ENCODE measurements at places on chromosomes 11 and 22.

- DNase-seq: no peak
Observed at GRCh38 chr22:47161631-47162030, 399.2 kb downstream of the TBC1D22A start.

- no peak for DNase-seq
Observed at GRCh38 chr22:29454276-29454675, 15.9 kb downstream of the RFPL1 start.

DNA sequence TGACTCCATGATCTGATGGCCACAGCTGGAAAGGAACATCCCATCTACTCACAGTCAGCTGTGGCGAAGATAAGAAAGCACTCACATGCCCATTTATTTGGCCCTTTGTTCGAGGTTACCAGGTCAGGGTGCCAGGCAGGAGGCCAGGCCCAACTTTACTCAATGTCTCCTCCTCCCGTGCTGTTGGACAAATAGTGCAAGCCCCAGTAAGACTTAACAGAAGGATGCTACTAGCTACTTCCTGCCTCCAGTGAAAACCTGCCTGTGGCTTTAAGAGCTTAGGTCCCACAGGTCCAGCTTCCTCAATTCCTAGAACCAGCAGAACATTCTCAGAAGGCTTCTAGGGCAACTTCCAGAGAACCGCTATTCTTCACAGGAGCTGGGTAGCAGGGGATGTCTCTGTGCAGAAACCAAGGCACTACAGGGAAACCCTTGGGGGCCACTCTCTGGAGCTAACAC is 12.9 kb upstream of the CRY2 start:
- DNase-seq: no peak

GRCh38 chr11:108497317-108498045 is 703 bp downstream of the POGLUT3 start:
- DNase-seq: peak; percentile 77

GRCh38 chr22:25536589-25536988 is 27.9 kb upstream of the GRK3 start:
- no peak for DNase-seq

DNA sequence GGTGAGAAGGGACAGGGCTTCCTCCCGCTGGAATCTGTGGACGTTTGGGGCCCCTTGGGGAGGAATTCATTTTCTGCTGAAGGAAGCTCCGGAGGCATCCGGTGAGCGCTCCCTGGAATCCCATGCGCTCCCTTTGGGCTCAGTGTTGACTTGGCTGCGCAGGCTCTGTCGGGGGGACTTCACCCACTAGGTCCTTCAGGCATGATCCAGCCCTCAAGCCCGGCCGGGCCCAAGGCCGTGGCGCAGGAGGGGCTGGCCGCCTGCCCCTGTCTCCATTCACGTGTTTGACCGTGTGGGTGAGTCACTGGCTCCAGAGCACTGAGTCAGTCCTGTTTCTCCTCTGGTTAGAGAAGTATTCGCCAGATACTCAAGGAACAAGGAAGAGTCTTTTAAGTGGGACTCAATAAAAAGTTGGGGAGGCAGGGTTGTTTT is 1.4 kb downstream of the CTTN start:
- DNase-seq: no peak

DNA sequence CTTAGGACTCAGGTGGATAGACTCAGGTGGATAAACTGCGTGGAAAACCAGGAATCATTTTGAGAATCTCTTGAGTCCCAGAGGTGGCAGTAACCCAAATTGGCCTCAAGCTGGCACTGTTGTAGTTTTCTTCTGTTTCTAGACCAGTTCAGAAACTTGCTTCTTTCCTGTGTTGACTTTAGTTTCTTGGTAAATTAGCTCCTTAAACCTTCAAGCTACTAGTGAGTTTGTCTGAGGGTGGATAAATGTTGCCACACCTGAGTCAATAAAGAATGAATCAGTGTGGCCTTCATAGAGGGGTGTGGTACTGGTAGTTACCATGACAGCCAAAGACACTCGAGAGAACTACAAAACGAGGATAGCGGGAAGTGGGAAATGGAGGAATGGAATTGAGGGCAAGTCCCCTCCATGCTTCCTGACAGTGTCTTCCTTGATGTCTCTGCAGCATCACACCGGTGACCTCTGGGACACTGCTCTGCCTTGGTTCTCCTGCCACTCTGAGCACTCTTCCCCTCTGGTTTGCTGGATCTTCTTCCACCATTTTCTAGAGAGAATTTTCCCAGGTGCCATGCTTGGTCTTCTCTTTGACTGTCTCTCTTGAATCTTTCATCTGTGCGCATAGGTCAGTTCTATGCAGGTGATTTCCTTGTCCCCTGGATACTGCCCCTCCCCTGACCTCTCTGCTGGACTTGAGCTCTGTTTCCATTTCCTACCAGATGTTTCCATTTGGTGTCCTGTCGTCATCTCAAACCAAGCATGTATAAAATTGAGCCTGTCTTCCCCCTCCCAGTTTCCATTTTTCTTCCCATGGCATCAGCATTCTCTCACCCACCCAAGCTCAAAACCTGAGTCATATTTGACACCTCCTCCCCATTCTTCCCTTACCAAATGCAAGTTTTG is 7.2 kb downstream of the POLD4 start:
- DNase-seq: no peak

DNA sequence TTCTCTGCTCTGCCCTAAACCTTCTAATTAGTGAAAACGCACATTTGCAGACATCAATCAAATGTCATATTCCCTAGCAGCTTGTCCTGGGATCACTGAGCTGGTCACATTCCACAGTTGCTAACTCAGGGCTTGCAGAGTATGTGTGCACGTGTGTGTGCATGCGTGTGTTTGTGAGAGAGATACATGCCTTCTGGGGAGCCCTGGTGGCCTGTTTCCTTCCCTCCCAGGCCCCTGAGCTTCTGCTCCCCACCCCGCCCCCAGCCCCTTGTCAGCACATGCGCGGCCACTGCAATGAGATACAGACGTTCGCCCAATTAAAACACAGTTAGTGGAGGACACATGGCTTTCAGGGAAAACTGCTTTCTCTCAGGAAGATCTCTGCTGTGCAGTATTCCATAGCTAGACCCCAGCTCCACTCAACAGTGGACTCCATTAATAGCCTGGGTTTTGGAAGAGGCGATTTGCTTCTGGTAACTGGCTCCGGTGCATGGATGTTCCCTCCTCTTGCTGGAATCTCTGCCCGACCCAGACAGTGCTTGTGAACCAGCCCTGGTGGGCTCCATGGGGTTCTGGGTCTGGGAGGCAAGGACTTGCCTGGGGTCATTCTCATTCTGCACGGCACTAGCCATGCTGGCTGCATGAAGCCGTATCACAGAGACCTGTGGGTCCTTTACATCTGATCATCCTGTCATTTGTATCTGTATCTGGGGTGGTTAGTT is 17.7 kb downstream of the LRP5 start:
- DNase-seq: no peak

DNA sequence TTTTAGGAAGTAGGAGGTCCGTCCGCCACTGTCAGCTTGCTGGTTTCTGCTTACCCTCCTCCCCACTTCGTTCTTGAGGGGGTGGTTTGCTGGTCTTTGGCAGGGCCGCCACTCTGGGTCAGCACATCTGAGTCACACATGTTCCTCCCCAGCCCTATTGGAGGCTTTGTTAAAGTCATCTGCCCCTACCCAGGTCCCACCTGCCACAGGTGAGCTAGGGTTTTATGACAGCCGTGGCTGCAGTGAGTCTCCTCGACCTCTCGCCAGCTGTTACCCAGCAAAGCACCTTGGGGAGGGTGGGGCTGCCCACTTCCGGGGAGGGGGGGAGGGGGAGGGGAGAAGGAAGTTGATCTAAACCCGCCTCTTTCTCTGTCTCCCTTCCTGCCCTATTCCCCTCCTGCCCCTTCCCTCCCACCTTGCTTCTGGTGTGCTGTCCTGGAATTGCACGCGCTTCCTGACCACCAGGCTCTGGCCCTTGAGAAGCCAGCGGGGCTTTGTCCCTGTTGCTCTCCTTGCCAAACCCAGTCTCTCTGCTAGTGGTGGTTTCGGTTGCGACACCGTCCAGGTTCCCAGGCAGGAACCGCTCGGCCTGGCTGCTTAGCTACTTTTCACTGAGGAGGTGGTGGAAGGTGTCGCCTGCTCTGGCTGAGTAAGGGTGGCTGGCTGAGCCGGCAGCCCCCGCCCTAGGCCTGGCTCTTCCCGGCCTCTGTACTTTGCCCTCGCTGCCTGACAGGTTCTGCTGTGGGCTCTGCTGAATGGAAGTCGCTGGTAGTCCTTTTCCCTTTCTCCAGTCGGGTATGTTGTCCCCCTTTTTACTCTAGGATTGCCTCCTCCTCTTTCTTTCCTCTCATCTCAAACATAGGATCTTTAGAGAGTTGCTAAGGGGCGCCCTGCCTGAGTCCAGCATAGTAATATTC is 28.5 kb downstream of the RCOR2 start:
- DNase-seq: peak; percentile 71

DNA sequence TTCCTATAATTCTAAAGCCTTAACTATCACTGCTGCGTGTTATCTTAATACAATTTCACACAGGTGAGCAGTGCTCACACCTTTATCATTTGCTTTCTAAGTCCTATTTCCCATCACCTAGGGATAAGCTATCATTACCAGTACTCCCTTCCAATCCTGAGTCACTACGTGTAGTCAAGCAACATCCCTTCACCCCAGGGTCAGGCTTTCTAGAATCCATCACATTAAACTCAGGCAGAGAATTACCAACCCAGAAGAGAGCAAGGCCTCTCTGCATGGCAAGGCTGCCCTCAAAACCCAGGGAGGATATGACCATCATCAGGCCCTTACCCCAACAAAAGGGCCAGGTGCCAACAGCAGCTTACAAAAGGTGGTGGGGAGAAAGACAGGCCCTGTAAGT is 9.8 kb downstream of the PACSIN2 start:
- no peak for DNase-seq

- peak; percentile 54 for DNase-seq
Observed at GRCh38 chr11:78039919-78040671, 17.0 kb upstream of the KCTD14 start.

DNA sequence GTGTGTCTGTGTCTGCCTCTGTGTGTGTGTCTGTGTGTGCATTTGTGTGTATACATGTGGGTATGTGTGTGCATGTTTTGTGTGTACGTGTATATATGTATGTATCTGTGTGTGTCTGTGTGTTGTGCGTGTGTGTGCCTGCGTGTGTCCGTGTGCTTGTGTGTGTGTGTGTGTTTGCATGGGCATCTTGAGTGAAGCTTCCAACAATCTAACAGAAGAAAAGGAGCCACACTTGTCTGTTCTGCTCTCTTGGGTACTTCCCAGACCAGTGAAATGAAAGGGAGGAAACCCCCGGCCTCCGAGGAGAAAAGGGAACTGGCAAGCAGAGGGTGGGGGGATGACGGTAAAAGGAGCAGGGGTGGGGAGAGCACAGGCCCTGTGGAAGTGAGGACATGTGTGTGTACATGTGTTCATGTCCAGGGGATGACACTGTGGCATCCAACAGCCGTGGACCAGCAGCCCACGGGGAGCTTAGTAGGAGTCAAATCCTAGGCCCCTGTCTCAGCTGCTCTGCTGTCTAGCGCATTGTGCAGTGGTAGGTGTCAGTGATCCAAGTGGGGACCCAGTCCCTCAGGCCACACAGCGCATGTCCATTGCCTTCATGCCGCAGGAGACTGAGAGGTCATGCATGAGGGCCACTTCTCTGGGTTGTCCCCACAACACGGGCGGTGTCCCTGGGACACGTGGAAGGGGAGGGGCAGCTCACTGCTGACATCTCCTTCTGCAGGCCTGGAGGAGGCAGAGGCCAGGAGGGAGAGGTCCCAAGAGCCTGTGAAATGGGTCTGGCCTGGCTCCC is 8.1 kb downstream of the CSF2RB start:
- no peak for DNase-seq

- no peak for DNase-seq
Observed at GRCh38 chr11:111691741-111692140, 74.4 kb downstream of the PPP2R1B start.

- DNase-seq: no peak
Observed at GRCh38 chr11:65532388-65533064, 7.6 kb downstream of the SCYL1 start.

- DNase-seq: no peak
Observed at GRCh38 chr11:14645015-14645912, 1.7 kb downstream of the PDE3B start.

DNA sequence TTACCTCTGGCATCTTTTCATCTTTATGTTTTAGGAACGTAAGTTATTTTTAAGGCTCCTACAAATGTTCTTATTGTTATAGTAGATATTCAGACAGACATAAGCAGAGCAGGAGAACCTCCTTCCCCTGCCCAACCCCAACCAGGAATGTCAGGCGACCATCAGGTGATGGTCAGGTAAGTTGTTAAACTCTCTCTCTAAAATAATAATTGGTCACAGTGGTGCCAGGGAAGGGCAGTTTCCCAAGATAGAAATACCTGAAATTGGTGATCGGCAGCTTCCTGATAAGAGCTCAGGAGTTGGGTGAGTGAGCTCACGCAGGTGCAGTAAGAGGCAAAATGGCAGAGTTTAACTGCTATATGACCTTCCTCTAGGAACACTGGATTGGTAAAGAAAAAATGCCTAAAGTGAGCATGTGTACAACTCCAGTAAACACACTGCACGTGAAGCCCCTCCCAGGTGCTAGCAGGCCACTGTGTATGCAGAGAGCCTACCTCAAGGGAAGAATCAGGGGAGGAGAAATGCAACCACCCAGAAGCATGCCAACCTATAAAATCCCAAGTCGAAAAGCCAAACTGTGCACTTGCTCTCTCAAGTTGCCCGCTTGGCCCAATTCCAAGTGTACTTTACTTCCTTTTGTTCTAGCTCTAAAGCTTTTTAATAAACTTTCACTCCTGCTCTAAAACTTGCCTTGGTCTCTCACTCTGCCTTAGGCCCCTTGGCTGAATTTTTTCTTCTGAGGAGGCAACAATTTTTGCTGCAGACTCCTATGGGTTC is 273.9 kb downstream of the SBF2 start:
- DNase-seq: no peak

DNA sequence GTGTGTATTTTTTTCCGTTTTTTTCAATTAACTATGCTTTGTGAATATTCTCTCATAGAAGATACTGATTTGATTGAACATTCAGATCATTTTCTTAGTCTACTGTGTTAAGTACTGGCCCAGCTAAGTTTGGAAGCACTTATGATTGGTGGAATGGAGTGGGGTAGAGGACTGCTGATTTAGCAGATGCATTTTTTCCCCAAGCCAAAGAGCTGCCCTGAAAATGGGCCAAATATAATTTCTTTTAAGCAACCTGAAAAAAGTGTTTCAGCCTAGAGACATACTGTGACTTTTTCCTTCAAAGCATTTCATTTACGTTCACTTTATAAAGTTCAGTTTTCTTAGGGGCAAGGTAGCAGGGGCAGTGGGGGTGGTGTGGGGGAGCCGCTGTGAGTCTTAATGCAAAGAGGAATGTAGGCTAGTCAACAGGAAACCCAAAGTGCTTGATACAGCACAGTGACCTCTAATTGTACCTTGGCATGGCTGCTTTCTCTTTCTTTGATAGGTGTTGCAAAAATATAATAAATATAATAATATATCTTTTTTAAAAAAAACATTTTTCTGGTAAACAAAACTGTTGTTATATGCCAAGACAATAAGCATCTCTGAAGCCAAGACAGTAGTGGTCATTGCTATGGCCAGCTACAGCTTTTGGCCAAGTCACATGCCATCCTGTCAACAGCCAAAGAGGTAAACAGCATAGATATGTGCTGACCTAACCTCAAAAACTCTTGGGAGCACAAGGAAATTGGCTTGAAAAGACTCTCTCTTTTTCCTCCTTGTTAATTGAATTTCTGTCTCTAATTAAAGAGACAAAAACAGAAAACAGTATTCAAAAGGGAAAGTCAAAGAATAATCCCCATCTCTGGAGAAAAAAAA is 58.8 kb downstream of the LIF start:
- DNase-seq: no peak

- DNase-seq: no peak
Observed at GRCh38 chr11:100849009-100849900, 162.2 kb downstream of the ARHGAP42 start.

All from activated T-cell treated with anti-CD3 and anti-CD28 coated beads, Interleukin-2, amount 50 U/mL, for 24 hours (primary cell).